ENCODE measurements at places on chromosomes 16 and 17. TPM values are rescaled to one million over a fixed set of nuclear protein-coding genes. Genes with fewer than 3 reads are reported as not detected.

Gene FKBP10
- 98.5 TPM for total RNA-seq

Gene PRCD
- not detected for total RNA-seq

Gene KRT34
- 0.20 TPM for total RNA-seq

Gene SP6
- 2.9 TPM for total RNA-seq

Gene C1QTNF1
- total RNA-seq, result 38.9 TPM

Gene FAAP100
- total RNA-seq, result 20.1 TPM

Gene COPRS
- total RNA-seq, result 161 TPM

Gene SLC9A5
- 1.7 TPM for total RNA-seq

Gene KRTAP16-1
- total RNA-seq, result not detected

Gene PCGF2
- total RNA-seq, result 64.3 TPM

Gene CNGB1
- total RNA-seq, result 0.27 TPM

Gene DHX38
- 56.0 TPM for total RNA-seq

Gene SOX8
- 1.7 TPM for total RNA-seq

Gene MYH1
- not detected for total RNA-seq

Gene TPSD1
- not detected for total RNA-seq

Gene STAT5A
- total RNA-seq, result 6.8 TPM

Gene RAPGEFL1
- total RNA-seq, result 3.1 TPM

Gene PABPN1L
- total RNA-seq, result not detected

Gene TMEM92
- 22.1 TPM for total RNA-seq

Gene PIMREG
- total RNA-seq, result 31.8 TPM

Gene TNFRSF17
- not detected for total RNA-seq

Gene PLD6
- total RNA-seq, result 7.3 TPM

Gene MTSS2
- total RNA-seq, result 40.4 TPM

Gene MGAT5B
- total RNA-seq, result 19.9 TPM

Gene CMTM1
- total RNA-seq, result 2.4 TPM

Gene CPHXL2
- not detected for total RNA-seq

Gene RNF222
- total RNA-seq, result not detected

Gene CHRNE
- total RNA-seq, result 0.22 TPM

Gene C1QL1
- 30.0 TPM for total RNA-seq

Gene AIPL1
- not detected for total RNA-seq

Gene ANKFY1
- 36.6 TPM for total RNA-seq

Gene ASGR1
- 1.2 TPM for total RNA-seq

Gene CCDC154
- 0.34 TPM for total RNA-seq

Gene CRISPLD2
- total RNA-seq, result 3.1 TPM

Gene TEX19
- total RNA-seq, result 0.41 TPM

Gene ZNF689
- total RNA-seq, result 9.2 TPM

Gene TEKT1
- total RNA-seq, result not detected

Gene RAB37
- total RNA-seq, result 1.3 TPM

Gene MYADML2
- not detected for total RNA-seq

Gene KRTAP9-8
- total RNA-seq, result not detected

Gene ZFPM1
- total RNA-seq, result 6.7 TPM

Gene CLEC18B
- total RNA-seq, result 0.13 TPM

Gene CHCT1
- total RNA-seq, result not detected

Gene USH1G
- total RNA-seq, result 0.08 TPM

Gene CTRB2
- not detected for total RNA-seq

Gene TIGD7
- total RNA-seq, result 1.7 TPM

Gene DRC7
- not detected for total RNA-seq

Gene CHTF18
- total RNA-seq, result 9.9 TPM

Gene DYNLL2
- 22.7 TPM for total RNA-seq

Gene CETP
- total RNA-seq, result not detected

Gene CBFA2T3
- total RNA-seq, result 0.36 TPM

Gene SLC5A10
- 0.19 TPM for total RNA-seq

Gene GFAP
- total RNA-seq, result 0.71 TPM
